ENCODE measurements at places on chromosomes 1 and 21.
A peak's percentile ranks its signal among the peaks of the same experiment; 100 is the strongest.

- DNase-seq: no peak
Observed at GRCh38 chr1:78280626-78281025, 210.1 kb upstream of the PTGFR start.

DNA sequence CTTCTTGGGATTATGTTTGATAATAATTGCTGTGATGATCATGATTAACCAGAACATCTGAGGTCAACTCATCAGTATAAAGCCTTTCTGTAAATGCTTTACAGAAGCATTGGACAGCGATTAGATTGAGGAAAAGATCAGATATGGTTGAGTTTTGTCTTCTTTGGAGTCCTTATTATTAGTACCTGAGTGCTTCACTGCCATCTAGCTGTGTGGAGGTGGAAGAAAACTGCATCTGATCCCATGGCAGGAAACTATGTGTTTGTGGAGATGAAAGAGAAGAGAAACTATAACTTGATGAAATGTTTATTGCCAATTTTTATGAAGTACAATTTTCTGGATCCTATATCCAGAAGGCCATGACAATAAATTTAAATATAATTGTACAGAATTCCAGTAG is 11.4 kb downstream of the FLG2 start:
- DNase-seq: no peak

- DNase-seq: no peak
Observed at GRCh38 chr1:161790587-161791317, 24.6 kb downstream of the ATF6 start.

DNA sequence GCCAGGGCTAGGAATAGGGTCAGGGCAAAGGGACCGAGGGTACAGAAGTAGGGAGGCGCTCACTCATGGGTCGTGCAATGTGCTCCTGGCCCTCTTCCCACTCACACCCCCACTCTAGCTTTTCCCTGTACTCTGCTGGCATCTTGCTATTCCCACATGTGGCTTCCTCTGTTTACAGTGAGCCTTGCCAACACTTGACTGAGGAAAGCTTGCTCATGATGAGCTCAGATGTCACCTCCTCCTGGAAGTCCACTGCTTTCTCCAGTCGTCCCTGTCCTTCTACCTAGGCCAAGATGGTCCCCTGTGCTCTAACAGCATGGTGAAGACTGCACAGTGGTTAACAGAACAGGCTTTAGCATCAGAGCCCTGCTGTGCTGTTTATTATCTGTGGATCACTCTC is 8.0 kb upstream of the RIMS3 start:
- no peak for DNase-seq

DNA sequence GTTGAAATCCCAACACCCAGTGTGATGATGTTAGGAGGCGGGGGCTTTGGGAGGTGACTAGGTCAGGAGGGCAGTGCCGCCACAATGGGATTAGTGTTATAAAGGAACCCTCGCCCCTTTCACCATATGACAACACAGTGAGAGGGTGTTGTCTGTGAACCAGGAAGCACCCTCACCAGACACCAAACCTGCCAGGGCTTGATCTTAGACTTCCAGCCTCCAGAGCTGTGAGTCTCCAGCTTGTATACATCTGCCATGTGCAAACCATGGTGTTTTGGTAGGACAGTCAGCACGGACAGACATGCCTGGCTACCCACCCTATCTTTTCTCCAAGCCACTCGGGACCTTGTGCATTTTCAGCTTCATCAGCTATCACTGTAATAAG is 4.0 kb downstream of the TRIM11 start:
- no peak for DNase-seq

- DNase-seq: no peak
Observed at GRCh38 chr1:109199710-109200109, 14.0 kb upstream of the SARS1 start.

DNA sequence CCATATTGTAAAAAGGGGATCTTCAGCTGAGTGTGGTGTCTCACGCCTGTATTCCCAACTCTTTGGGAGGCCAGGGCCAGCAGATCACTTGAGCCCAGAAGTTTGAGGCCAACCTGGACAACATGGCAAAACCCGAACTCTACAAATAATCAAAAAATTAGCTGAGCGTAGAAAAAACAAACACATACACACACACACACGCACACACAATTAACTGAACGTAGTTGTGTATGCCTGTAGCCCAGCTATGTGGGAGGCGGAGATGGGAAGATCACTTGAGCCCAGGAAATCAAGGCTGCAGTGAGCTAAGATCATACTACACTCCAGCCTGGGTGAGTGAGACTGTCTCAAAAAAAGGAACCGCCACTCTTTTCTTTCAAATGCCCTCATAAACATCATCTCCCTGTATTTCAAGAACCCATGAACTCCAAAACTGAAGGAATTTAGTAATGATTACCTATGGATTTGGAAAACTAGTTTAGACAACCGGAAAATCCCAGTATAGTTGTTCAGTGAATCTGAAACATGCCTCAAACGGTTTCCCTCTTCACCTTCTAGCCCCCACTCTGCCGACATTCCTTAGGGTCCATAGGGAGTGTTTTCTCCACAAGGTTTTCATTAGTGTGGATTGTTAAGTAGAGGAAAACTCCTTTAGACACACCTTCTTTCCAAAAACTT is 4.5 kb downstream of the TXNIP start:
- no peak for DNase-seq

- DNase-seq: no peak
Observed at GRCh38 chr1:189708674-189709073, 769.0 kb downstream of the BRINP3 start.

GRCh38 chr1:26861889-26862378 is 1.0 kb upstream of the SFN start:
- no peak for DNase-seq

DNA sequence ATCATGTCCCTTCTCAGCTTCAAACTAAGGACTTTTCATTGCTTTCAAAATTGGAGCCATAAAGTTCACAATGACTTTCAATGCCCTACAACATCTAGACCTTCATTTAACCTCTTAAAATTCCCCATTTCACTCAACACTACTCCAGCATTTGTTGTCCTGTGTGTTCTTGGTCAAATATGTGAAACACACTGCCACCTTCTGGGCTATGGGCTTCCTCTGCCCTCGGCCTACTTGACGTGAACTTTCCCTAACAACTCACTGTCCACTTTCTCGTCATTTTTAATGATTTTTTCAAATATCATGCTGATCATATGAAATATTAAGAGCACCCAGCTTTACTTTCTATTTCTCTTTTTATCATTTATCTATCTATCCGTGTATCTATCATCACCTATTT is 2018.4 kb downstream of the NCAM2 start:
- no peak for DNase-seq

DNA sequence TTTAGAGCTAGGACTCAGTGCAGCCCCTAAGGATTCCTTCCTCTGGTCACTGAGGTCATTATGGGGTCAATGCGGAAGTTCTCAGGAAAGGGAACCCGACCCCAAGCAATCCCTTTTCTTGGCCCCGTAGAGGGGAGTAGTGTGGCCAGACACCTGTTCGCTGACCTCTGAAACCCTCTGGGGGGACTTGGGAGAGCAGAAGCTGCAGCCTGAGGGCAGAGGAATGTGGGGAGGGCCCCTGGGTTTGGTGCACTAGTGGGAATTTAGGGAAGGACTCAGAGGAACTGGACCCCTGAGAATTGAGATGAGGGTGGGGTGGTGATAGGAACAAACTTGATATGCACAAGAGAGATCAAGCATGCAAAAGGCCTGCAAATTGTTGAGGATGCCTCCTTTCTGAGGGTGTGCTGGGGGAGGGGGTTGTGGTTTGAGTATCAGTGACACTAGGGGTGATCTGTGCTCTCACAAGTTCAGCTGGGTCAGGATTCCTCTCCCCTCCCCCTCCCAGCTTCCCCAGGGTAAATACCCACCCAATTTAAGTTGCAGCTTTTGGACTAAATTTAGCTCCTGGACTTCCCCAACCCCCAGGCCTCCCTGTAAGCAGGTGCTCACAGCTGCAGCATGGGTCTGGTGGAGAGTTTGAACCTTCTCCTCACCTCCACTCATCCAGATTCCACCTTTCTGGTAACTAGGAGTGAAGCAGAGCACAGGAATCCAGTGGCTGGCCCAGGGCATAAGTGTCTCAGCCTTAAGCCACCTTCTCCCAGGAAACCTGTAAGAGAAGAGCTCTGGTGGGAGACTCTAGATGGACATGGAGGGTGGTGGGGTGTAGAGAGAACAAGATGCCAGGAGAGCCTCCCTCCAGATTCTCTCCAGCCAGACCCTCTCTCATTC is 13.5 kb downstream of the ADAMTSL4 start:
- DNase-seq: peak; percentile 63

- no peak for DNase-seq
Observed at GRCh38 chr1:234731569-234732085, 121.6 kb upstream of the IRF2BP2 start.

GRCh38 chr1:47803815-47804501 is 193.2 kb downstream of the TRABD2B start:
- DNase-seq: no peak

DNA sequence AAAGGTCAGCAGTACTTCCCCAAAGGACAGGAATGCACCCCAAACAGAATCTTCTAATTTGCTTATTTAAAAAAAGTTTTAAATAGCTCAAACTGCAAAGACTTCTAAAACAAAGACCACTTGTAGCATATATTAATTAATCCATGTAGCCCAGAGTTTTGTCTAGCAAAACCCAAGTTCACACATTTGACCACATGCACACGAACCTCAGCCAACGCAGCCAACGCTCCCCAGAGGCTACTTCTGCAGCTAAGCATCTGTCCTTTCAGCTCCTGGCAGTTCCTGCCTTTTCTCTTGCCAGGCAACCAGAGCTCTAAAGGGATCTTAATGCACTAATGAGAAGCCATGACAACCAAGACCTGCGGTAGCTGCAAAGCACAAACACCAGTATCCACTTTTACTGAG is 89.6 kb downstream of the RERE start:
- no peak for DNase-seq

DNA sequence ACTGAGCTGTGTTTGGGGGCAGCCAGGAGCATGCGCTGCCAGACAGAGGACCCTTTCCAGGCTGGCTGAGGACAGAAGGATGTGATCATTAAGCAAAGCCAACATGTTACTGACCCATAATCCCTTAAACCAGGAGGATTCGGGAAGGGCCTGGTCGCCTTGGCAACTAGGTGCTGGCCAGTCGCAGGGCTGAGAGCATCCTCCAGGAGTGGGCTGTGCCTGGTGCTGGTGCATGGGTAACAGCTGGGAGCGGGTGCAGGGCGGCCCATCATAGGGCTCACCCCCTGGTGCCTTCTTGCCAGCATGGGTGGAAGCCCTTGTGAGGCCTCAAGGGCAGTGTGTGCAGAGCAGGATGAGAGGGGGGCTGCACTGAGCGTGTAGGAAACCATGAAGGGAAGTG is 17.2 kb downstream of the CDK18 start:
- DNase-seq: no peak

DNA sequence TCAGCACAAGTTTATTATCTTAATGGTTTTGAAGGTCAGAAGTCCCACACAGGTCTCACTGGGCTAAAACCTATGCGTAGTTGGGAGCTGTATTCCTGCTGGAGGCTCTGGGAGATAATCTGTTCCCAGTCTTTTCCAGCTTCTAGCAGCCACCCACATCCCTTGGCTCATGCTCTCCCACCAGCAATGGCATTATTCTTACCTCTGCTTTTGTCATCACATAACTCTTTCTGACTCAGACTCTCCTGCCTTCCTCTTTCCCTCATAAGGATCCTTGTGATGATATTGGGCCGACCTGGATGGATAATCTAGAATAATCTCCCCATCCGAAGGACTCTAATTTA is 122.2 kb upstream of the PRDX6 start:
- DNase-seq: no peak

GRCh38 chr1:181986907-181987305 is 74.6 kb downstream of the ZNF648 start:
- DNase-seq: no peak

DNA sequence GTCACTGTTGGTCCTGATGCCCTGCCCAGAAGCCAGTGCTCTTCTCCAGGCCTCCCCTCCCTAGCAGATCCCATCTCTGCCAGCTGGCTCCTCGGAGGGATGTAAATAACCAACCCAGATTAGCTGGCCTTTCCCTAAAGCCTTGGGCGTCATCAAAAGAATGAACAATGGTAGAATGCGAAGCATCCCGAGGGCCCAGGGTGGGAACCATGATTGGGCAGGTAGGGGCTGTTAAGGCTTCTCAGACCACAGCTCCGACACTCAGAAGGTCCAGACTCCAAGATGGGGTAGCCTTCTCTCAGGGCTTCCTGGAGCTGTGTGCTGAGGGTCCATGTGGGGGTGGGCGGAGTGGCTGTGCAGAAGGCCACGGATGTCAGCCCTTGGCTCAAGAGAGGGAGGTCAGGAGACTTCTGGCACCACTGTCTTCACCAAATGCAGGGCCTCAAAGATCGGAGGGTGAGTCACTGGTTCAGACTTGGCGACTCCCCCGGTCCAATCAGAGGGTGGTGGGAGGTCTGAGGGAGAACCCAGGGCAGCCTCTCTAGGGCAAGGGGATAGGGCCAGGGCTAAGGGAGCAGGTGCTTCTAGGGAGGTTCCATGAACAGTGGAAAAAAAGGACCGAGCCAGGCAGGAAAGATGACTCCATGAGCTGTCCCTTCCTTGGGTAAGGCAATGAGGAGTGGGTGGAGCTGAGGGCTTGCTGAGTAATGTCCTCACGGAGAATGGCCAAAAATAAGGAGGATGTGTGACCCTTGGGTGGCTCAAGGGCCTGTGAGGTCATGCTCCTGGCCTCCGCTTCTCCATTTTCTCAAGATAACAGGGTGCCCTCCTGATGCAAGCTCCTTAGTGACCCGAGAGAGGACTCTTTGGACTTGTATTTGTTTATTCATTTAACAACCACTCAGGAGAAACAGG is 58.4 kb upstream of the EPS8L3 start:
- DNase-seq: no peak

DNA sequence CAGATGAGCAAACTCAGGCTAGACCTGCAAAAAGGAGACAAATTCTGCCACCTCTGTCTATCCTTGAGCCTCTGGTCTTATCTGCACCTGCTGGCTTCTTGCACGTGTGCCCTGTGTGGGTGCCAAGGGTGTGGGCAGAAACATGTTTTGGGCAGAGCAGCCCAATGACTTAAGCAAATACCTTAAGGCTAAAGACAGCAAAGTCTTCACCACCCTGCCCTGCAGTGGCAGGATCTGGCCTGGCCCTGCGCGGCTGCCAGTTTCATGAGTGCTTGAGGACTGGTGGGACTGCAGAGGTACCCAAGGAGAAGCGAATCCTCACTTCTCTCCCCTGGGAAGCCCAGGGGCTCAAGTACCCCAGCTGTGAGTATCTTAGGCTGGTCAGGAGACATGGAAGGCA is 3.8 kb upstream of the SLC26A9 start:
- DNase-seq: no peak

- DNase-seq: no peak
Observed at GRCh38 chr1:154533952-154534844, 24.3 kb downstream of the UBE2Q1 start.

GRCh38 chr1:94792473-94793295 is 27.5 kb upstream of the SLC44A3 start:
- DNase-seq: no peak

DNA sequence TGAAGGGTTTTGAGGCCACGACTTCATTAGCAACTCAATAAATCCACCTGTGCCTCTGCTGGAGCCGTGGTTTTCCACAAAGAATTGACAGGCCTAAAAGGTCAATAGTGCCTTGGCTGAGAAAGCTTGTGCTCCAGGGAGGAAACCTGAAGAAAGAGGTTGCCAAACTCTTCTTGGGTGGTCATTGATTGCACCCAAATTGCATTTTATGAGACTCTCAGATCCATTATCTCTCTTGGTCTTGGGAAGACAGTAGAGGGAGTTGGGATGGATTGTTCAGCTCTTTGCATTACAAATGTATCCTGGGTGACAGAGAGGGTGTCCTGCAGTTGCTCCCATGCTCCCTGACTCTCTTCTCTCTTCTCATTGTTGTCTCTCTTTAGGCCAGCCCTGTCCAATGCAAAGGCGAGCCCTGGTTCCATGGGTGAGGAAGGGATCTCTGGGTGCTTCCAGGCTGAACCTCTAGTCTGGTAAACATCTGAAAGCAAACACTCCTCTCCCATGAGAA is 46.1 kb upstream of the HTR1D start:
- no peak for DNase-seq

GRCh38 chr1:31570228-31570627 is 6.1 kb upstream of the TINAGL1 start:
- no peak for DNase-seq

Data from effector CD4-positive, alpha-beta T cell (primary cell).